ENCODE measurements at places on chromosomes 12 and 14. TPM values are rescaled to one million over a fixed set of nuclear protein-coding genes. Genes with fewer than 3 reads are reported as not detected.

DNA sequence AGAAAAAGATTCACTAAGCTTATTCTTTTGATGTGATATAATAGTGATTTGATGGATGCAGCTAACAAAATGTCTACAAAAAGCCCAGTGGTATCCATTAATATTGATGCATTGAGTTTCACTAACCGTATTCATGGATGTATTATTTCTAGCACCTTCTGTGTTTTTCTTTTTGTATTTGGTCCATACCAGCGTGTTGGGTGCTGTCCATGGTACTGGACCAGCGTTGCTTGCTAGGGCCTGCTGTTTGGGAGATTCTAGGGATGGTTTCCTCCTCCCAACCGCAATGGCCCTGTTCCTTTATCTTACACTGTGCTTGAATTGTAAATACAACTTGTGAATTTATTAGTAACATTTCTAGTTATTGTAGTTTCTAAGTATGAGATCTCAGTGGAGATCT lies 31.7 kb downstream of the ANO4 start:
- peak; percentile 28 for DNase-seq

DNA sequence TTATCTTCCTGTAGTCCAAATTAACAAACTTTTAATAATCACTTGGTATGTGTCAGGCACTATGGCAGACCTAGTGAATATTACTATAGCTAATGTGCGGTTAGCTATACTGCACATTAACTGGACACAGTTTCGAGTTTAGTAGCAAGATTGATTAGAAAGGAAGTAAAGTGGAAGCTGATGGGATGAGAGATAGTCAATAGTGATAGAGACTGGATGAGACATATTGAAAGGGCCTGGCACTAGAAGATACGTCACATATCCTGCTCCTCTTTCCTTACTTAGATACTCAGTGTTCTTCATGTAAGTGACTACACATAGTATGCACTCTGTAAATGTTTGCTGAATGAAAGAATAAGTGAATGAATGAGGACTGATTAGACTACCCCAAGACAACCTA lies 5.5 kb downstream of the TBK1 start:
- no peak for DNase-seq

DNA sequence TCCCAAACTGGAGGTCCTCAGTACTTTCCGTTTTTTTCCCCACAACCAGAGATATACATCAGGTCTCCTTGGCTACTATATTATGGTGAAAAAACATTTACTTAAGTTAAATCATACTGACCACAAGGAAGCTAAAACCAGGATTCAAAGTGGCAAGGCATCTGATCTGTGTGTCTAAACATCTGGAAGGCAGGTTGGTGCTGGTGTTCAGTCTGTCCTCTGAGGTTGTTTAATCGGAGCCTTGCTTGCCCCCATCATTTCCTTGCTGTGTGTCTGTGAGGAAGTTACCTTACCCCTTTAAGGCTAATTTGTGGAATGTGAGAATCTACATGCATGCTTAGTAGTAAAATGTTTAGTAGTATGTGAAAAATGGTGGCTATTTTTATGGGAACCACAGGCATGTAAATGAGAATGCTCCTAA lies 75.6 kb downstream of the GALNT4 start:
- no peak for DNase-seq

DNA sequence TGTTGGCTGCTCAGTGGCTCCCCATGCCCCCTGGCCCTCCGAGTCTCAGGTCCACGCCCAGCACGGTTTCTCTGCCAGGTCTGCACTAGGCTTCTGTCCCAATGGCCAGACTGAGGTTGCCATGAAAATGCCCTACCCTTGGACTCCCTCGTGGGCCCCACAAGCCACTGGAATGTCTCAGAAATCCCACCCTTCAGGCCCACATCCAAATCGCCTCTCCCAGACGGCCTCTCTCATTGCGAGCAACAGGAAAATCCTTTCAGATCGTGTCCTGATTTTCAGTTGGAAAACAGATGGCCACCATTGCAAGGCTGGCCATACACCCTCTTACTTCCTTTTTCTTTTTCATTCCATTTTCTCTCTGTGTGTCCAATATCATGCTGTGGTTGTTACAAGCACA lies 77.3 kb downstream of the IRF2BPL start:
- no peak for DNase-seq

DNA sequence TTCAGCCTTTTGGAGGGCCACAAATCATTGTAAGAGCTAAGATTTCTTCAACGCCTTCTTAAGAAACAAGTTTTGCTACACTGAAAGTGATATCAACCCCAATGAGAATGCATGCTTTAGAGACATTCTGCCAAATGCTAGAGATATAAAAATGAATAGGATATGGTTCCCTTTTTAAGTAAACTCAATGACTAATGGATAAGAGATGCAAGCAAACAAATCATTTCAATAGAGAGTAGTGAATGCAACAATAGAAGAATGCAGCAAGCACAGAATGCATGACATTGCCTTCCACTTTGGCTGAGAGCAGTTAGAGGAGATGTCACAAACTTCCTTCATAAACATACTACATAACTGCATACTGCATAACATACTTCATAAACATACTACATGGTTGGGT lies 116.4 kb downstream of the PDZRN4 start:
- DNase-seq: no peak

DNA sequence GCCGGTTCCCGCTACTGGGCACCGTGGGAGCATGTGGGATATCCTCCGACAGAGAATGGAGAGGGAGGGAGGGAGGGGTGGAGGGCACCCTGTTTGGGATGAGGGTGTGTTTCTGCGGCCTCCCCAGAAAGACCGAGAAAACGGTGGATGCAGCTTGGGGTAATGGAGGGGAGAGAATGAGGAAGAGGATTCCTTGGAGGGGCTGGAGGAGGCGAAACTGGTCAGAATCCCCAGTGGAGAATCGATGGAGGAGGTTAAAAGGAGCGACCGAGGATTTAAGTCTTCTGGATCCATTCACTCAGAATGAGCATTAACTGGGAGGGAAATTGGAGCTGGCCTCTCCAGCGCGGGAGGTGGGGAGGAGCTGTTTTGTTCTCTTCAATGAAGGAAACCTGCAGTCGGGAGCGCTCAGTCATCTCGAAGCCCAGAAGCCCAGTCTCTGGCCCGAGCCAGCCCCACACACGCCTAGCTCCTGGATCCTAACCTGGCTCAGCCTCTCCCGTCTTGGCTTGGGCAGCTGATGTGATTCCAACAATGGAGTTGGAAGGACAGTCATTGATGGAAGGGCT lies 581 bp downstream of the ARG2 start:
- DNase-seq: no peak

CCND2 gene
- 170 TPM for total RNA-seq

GRCh38 chr14:45757655-45758054 lies 504.7 kb upstream of the MIS18BP1 start:
- no peak for DNase-seq
